ENCODE measurements at places on chromosomes 16 and 17.
A peak's percentile ranks its signal among the peaks of the same experiment; 100 is the strongest.

DNA sequence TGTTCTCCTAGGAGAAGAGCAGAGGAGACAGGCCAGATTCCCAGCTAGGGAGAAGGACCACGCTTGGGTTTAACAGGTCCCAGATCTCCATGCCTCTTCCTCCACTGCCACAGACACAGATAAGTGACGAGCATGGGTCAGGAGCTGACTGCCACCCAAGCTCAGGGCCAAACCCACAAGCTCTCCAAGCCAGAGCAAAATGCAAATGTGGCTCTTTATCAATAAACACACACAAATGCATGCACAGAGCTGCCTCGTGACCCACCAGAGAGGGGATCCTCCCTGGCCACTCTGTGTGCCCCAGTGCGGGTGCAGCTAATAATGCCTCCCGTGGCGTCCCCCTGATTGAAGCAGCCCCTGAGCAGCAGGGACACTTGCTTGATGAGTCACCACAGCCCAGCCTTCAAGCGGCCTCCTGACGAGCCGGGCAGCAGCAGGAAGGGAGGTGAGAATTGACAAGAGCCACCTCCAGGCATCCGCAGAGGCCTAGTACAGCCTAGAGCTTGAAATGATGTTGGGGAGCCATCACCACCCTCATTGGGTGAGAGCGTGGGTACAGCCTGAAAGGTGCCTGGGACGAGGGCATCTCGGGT lies 143.9 kb downstream of the CCDC182 start:
- no peak for DNase-seq

GRCh38 chr16:66616169-66616568 lies 11.7 kb downstream of the CMTM3 start:
- DNase-seq: no peak

DNA sequence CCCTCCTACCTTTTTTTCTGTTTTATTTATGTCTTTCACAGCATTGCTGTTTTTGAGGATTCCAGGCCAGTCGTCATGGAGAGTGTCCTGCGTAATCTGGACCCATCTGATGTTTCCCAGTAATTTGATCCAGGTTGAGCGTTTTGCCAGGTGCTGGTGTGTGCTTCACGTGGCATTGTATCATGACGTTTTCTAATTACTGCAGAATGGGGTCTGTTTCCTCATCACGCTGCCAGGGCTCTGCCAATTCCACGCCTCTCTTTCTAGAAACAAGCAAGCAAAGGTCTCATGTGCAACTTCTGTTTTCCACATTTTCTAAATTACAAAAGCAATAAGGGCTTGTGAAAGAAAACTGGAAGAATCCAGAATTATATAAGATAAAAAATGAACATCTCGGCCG lies 28.3 kb upstream of the BHLHA9 start:
- peak; percentile 76 for DNase-seq

DNA sequence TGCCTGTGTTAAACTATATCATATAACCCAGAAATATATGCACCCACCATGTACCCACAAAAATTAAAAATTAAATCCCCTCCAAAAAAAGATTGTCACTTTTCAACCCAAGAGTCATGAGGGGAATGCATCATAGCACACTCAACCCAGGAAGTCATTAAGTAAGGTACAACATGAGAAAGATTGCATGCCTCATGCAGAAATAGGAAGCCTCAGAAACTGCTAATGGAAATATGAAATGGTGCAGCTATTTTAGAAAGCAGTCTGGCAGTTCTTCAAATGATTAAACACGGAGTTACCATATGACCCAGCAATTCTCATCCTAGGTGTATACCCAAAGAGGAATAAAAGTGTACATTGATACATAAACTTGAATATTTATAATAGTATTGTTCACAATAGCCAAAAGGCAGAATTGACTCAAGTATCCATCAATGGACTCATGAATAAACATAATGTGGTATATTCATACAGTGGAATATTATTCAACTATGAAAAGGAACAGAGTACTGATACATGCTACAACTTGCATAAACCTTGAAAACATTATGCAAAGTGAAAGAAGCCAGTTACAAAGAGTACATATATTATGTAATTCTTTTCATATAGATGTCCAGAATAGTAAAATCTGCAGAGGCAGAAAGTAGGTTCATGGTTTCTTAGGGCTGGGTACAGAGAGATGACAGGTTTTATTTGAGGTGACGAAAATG lies 70.4 kb downstream of the TMEM100 start:
- DNase-seq: no peak

DNA sequence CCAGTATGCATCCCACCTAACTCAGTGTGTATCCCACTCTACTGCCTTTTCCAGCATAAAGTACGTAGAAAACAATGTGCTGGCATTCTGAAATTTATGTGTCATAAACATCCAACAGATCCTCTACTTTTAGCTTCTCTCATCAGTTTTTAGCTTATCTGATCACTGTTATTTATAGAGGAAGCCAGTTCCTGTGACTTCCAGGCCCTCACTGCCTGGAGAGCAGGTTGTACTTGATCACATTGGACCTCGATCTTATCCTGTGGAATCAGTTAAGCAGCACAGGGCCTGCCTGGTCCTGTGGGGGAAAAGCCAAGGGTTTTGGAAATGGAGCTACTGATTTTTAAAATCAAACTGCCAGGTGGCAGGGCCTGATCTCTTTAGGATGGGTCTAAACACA lies 30.8 kb downstream of the PRSS54 start:
- DNase-seq: no peak

GRCh38 chr16:71648162-71648561 lies 22.2 kb downstream of the MARVELD3 start:
- no peak for DNase-seq
